Panc1 (cell line): ENCODE measurements at places on chromosomes 4 and X. TPM values are rescaled to one million over a fixed set of nuclear protein-coding genes. Genes with fewer than 3 reads are reported as not detected.

TRPC5OS gene
- total RNA-seq = not detected

MAGIX gene
- 3.8 TPM for total RNA-seq

CYBB gene
- total RNA-seq = 0.23 TPM

DNA sequence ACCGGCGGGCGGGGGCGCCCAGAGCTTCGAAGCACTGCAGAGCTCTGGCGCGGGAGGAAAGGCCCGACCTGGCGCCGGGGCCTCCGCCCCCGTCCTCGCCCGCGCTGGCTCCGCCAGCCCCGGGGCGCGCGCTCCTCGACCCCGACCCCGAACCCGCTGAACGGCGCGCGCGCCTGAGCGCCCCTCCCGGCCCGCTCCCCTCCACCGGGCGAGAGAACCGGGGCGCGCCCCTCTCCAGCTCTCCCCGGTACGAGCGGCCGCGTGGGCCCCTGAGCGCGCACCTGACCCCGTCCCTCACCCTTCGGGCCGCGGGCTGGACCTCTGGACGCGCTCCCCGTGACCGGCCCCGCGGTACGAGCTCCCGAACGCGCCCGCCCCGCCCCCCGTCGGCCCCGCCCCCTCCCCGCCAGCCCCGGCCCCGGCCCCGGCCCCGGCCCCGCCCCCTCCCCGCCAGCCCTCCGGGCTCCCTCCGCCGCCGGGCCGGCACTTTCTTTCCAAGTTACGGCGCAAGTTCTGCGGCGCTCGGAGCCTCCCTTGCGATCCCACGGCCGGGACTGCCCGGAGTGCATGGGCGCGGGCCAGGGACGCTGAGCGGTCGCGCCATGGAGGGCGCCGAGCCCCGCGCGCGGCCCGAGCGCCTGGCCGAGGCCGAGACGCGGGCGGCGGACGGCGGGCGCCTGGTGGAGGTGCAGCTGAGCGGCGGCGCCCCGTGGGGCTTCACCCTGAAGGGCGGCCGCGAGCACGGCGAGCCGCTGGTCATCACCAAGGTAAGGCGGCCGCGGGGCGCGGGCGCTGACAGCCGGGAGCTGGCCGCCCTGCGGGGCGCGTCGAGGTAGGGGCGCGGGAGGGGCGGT, at the start of gene SHROOM2:
TSS of gene SHROOM2 (plus strand) at position 486 of the 854 bp plus-strand sequence. CDS start at position 603, 117 bp downstream.
- no peak for DNase-seq

DNA sequence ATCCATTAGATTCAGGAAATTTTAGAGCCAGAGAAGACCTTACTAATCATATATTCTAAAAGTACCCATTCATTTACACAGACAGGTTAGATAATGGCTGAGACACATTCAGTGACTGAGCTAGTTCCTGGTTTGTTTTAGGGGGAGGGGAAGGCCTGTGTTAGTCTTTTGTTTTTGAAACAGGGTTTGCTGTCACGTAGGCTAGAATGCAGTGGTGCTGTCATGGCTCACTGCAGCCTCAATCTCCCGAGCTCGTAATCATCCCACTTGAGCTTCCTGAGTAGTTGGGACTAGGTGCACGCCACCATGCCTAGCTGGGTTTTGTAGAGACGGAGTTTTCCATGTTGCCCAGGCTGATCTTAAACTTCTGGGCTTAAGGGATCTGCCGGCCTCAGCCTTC, 10.1 kb downstream of the RBPJ start:
- no peak for DNase-seq

DNA sequence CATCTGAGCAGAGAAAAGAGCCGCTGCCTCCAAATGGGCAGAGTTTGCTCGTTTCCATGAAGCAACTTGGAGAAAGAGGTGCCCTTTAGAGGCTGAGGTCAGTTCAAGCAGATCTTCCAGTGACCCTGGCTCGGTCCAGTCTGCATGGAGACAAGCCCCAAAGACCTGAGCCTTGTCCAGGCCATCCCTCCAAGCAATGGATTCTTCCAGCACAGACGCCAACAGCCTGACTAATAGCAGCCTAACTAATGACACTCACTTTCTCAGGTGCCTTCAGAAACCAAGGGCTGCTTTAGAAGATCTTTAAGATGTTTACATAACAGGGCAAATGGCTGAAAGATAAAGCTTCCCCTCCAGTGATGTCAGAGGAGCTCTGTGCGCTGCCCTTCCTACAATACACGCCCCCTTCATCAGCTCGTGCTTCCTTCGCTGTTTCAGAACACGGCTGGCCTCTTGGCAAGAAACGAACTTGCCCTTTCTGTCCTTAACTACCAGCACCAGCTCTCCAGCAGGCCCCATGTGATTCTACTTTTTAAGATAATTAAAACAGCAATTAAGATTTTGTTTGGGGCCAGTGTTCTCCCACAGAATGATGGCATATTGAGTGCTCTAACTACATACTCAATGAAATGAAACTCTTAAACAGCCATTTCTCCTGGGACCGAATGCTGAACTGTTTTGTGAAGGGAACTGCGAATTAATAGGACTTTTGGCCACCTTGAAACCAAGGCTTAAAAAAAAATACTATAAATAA, 119.0 kb downstream of the GPR143 start:
- DNase-seq = no peak

DNA sequence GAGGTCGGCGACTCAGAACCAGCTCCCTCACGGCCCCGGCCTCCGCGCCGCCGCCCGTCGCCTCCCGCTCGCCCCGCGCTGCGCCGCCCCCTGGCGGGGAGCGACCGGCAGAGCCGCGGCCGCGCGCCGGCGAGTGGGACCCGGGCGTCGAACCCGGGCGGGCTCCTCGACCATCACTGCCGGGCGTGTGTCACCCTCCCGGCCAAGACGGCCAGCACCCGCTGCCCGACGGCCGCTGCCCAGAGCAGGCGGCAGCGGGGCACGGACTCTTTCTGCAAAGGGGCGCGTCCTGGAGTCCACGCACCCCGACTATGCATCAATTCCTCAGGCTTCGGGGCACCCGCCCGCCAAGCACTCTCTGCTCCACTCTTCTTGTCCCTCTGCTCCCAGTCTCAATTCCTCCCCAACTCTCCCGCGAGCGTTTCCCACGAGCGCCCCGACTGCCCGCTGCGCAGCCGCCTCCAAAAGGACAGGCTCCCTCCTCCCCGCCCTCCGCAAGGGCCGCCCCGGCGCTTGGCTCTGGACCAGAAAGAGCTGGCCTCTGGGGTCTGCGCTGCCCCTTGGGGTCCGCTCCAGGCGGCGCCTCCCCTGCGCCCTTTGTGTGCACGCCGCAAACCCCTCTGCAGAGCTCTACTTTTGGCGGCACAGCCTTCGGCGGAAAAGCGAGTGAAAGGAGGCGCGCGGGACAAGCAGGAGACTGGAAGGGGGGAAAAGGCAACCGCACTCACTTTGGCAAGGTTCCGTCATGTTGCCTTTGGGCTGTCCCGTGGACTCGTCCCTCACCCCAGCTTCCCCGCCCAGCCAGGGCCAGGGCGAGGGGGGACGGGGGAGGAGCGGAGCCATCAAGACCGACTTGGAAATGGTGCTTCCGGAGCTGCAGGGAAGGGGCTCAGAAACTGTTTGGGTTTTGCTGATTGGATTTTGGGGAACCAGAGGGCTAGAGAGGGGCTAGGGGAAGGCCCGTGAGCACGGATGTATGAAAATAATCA, 1.0 kb downstream of the PDE5A start:
- DNase-seq = no peak

DNA sequence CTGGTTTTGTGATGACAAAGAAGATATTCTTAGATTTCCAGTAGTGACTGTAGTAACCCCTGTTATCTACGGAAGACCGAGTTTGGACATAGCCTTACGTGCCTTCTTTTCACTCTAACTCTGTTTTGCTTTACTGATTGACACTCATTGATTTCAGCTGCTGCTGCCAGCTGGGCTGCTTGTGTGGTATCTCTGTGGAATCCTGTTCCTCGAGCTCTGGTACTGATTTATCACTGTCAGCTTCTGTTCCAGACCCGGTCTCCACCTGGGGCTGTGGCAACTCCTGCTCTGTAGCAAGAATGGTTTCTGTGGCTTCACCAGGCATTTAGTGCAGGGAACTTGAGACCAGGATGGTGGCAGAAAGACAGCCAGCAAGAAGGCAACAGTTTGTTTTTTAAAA, 24.6 kb upstream of the LAP3 start:
- DNase-seq = no peak

GRCh38 chr4:141640696-141641095, 4.3 kb downstream of the IL15 start:
- DNase-seq = no peak

DNA sequence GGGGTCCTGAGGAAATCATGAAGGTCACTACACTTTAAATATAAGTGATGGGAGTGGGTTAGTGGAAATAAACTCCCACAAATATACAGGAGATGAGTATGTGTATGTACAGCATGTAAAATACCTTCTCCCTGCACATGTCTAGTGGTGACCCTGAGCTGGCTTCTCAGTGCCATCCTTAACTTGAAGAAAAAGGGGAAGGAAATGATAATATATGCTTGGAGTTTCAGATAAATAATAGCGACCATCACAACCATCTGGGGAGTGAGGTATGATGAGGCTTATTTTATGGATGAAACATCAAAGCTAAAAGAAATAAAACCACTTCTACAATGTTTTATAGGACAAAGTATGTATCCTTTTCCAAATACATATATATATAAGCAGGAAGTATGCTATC, 41.0 kb upstream of the SORBS2 start:
- no peak for DNase-seq

GRCh38 chr4:76550966-76551780, 116.1 kb downstream of the SHROOM3 start:
- no peak for DNase-seq

DNA sequence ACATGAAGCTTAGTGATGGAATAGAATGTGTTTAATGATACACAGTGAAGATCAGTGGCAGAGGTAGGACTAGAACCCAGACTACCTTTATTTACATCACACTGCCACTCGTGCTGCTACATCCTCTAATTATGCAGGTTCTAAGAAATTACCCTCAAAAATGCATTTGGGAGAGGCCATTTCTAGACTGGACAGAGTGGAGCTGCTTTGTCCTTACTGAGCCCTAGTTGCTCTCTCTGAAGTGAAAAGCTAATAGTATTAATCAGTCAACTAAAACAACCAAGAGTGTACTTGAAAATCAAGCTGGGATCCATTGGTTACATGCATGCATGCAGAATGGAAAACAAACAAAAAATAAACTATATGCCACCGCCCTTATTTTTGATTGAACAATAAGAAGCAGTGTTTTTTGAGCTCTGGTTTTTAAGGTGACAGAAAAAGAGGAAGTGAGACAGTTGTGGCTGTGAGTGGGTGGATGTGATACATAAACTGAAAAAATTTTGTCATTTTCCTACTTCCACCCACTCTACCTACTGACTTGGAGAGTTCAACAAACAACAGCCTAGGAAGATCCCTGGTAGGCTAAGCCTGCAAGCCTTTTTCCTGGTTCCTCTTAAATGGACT, 6.8 kb upstream of the VSIG4 start:
- DNase-seq = no peak
